ENCODE measurements at places on chromosomes 5 and 9.

GRCh38 chr5:149429839-149430721 is 51.0 kb upstream of the IL17B start:
- DNase-seq = no peak

DNA sequence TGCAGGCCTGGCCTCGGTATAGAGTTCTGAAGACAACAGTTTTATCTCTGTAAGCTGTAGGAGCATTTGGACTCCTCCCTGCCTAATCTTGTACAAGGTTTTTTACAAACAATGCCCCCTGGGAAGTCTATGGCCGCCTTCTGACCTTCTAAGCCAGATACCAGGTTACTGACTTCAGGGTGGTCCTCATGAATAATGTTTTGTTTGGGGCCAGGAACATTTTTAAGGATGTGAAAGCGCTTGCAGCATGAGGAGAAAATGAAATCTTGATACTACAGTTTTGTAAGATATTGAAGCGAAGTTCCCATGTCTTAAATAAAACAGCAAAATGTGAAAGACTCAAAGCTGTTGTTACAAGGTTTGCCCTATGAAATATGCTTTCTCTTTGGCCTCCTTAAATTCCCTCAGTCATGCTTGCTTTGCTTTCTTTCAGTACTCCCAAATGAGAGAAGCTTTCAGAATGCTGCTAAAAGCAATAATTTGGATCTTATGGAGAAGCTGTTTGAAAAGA is 5.2 kb downstream of the ANKDD1B start:
- DNase-seq = no peak

DNA sequence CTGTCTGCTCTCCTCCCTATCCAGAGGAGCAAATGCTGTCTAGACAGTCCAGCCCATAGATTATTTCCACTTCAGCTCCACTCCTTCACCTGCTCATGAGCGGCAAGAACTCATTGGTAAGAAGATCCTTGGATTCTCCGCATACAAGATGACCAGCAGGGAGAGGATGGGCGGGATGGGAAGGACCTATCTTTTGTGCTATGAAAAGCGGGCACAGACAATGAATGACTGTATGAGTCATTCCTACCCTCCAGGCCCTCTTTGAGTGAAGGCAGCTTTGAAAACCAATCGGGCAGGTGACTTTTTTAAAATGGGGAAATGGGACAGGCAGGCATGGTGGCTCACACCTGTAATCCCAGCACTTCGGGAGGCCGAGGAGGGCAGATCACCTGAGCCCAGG is 49.4 kb downstream of the SMIM23 start:
- no peak for DNase-seq

GRCh38 chr5:131514316-131515283 is 120.4 kb downstream of the RAPGEF6 start:
- DNase-seq = no peak

- DNase-seq = no peak
Measured at GRCh38 chr5:9713356-9713755, 83.2 kb upstream of the TAS2R1 start.

GRCh38 chr9:92696619-92697018 is 26.7 kb upstream of the IPPK start:
- DNase-seq = no peak

DNA sequence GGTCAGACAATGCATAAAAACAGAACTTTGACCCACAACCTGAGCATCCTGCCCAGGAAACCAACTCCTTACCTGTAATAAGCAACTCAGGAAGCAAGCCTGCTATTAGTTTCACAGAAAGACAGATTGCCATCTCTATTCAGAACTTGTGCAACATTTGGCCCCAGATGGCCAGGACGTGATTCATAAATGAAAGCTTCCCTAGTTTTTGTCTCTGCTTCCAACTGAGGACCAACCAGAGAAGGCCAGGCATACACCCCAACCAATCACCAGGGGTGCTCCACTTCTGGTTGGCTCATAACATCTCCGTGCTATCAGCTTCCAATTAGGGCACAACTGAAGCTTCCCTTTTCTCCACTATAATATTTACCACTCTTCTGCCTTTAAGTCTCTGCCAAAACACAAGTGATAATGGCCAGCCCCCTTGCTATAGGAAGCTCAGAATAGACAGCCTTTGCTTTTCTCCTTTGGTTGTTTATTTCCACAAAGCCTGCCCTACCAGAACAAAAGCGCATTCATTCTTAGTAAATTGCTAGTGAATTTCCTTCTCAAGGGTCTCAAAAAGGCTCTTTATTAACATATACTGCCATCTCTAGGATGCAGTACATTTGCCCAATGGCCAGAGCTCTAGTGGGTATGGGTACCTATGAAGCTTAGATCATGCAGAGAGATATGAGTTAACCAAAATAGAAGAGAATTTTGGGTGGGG is 289.7 kb upstream of the DAP start:
- no peak for DNase-seq

DNA sequence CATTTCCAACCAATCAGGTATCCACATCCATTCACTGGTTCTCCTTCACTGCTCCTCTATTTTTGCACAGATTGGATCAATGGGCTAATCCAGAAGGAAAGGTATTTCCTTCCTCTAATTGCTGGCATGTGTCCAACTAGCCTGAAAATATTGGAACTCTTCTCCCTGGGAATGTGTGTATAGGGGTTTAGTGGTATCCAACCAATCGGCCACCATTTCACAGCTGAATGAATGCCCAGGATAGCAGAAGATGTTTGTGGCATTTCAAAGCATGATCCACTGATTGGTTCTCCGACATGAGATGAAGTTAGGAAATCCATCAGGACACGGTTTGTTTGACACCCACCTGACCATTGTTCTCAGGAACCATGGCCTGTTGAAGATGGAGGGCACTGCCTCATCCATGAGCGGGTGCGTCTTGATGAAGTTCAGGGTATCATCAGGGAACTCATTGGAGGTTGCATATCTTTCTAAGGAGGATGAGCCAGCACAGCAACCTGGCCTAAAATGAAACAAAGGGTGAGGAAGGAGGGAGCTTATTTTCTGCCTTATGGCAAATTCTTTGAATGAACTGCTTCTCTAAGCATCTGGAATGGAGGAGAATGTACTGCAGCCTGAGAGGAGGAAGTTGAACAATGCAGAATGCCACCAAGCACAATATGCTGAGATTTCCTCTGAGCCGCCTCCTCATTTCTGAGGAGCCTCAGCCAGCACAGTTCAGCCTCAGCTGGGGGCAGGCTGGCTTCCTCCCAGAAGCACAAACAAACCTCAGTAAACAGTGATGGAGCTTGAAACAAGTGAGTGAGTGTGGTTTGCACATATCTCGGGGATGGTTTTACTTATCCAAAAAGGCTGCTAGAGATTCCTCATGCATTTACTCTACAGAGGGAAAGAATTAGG is 94.6 kb downstream of the SEMA6A start:
- DNase-seq = no peak

- DNase-seq = no peak
Measured at GRCh38 chr5:151196556-151197290, 27.2 kb downstream of the CCDC69 start.

DNA sequence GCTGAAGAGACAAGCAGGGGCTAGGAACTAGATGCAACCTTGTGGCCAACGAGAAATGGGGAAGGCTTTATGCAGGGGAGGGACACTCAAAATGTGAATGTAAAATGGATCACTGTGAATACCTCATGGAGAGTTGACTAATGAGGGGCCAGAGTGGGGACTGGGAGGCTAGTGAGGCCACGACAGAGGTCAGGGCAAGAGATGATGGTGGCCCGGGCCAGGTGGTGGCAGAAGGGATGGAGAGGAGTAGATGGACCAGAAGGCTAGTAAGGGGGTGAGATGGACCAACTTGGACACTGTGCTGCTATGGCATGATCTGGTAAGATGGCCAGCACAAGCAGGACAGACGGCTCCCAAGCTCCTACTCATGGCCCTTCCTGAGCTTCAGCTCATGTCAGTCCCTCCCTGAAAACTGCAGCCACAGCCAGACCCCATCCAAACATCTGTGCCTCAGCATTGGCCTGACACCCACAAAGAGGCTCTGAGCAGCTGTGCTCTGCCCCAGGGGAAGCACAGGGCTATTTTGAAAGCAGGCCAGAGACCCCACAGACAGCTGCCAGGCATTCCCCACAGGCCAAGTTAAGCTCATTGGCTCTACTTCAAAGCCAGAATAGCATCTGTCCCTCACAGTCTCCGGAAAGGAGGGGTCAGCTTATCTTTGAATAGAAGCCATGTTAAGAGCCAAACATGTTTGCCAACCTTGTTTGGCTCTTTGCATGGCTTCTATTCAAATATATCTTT is 22.1 kb downstream of the P4HA2 start:
- DNase-seq = no peak

Data from activated naive CD8-positive, alpha-beta T cell treated with anti-CD3 and anti-CD28 coated beads, Interleukin-2, amount 50 U/mL, for 16 hours (primary cell).